ENCODE measurements at places on chromosomes 16 and 17.

- no peak for DNase-seq
Measured at GRCh38 chr17:74089869-74090464, 113.5 kb upstream of the RPL38 start.

- no peak for DNase-seq
Measured at GRCh38 chr17:48791128-48792032, 25.6 kb downstream of the TTLL6 start.

DNA sequence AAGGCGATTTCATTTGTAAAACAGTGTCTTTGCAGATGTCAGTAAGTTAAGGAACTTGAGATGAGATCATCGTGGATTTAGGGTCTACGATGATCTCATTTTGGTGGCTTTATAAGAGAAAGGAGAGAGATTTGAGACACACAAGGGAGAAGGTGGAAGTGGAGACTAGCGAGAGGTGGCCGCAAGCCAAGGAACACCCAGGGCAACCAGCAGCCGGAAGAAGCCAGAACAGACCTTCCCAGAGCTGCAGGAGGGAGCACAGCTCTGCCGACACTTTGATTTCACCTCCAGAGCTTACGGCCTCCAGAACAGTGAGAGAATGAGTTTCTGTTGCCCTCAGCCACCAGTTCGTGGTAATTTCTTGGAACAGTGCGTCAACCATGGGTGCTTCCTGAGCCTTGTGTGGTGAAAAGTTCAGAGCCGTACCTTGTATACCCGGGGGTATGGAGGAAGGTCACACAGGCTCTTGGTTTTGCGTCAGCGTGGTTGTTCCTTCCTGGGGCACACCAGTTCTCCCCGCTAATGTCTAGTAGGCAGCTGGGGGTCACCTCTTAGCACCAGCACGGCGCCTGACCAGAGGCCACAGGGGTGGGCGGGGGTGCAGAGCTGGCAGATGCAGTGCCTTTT is 12.9 kb upstream of the SEC14L1 start:
- DNase-seq, result peak; percentile 45

DNA sequence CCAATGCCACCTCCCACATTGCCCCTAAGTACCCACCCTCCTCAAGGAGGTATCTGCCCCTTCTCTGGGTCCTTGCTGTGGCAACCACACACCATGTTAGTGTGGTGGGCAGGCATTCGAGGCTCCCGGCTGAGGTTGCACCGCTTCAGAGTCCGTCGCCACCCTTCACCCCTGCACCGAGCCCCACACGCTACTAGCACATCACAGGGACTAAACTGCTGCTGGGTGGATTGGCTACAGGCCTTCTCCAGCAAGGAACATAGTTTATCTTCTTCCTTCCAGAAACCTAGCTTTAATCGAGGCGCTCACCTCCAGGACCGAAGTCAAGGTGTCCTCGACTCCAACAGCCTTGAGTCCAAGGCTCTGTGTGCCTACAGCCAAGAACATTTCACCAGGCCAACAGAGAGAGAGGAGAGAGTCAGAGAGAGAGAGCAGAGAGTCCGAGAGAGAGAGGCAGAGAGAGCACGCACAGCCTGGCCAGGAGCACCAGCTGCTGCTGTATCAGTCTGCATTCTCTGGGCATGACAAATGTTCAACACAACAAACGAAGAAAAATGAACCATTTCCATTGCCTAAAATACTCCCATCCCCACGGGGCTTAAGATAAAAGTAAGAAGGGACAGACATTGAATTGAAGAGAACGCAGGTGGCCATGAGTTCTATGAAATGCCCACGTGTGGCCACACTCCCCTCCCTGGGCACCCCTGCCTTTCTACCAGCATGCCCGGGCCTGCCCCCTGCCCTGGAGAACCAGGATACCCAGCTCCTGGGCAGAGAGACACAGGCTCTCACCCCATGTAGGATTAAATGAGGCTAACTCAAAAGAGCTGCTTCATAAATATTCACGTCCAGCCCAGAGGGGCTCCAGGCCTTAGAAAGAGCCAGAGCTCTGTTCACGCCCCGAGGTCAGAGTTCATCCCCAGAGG is 94.9 kb downstream of the RBFOX3 start:
- no peak for DNase-seq

- no peak for DNase-seq
Measured at GRCh38 chr16:81094771-81095251, 1.4 kb downstream of the GCSH start.

DNA sequence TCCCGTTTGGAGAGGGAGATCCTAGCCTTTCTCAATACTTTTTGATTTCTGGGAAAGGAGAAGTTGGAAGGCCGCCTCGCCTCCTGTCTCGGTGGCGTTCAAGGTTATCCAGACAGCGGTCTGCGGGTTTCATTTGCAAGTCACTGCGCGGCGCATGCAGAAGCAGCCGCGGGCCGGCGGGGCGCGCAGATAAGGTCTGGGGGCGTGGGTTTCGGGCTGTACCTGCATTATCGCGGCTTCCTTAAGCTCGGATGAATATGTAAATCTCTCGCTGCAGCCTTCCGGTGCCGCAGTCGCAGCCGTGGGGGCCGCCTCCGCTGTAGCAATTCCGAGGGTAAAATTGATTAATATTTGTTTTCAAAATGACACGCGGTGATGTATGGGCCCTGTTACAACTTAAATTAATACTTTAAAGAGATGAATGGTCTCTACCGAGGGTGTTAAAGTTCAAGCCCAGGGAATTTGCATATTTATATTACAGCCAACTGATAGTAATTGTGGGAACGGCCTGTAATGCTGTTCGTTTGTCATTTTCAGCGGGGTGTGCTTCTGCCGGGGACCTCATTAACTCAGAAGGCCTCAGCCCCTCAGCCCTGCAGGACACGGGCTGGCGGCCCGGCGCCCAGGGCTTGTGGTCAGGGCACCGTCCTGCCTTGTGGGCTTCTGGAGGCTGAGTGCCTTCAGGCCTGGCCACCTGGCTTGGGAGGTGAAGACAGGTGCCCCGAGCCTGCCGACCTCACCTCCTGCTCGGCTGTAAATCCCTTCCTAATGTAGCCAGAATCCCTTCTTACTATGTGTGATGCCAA is 99.4 kb downstream of the CYLD start:
- DNase-seq, result peak; percentile 6

- no peak for DNase-seq
Measured at GRCh38 chr17:14833201-14833785, 431.8 kb downstream of the PMP22 start.

GRCh38 chr16:82657239-82657638 is 30.5 kb downstream of the CDH13 start:
- DNase-seq, result no peak

DNA sequence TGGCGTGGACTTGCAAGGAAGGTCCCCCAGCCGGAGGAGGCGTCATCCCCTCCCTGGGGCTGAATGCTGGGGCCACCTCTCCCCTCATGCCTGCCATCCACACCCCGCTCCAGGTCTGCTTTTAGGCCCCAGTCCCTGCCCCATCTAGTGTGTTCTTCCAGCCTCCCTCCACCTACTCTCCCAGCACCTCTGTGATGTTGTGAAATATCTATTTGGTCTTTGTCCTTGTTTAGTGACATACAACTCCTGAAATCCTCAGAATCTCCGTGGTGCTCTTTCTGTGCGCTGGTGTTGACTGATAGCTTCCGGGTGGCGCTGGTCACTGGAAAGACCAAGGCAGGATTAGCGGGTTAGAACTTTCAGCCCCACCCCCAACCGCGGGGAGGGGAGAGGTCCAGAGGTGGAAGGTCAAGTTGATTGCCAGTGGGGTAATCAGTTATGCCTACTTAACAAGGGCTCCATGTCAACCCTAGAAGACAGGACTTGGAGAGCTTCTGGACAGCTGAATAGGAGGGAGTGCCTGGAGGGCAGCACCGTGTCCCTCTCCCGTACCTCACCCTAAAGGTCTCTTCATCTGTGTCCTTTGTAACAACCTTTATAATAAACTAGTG is 10.1 kb downstream of the TBC1D24 start:
- DNase-seq, result no peak

- no peak for DNase-seq
Measured at GRCh38 chr16:67857547-67858233, 10.2 kb upstream of the CENPT start.

- no peak for DNase-seq
Measured at GRCh38 chr16:68257251-68257905, 6.9 kb upstream of the SLC7A6 start.

DNA sequence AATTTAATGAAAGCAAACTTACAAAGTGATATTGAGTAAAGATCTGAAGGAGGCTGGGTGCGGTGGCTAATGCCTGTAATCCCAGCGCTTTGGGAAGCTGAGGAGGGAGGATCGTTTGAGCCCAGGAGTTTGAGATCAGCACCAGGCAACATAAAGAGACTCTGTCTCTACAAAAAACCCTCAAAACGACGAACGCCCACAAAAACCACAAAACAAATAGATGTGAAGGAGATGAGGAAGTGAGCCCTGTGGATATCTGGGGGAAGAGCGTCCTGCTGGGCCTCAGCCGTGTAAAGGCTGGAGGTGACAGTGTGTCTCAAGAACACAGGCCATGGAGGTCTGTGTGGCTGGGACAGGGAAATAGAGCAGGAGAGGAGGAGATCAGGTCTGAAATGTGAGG is 68.8 kb downstream of the ITFG1 start:
- DNase-seq, result no peak

- no peak for DNase-seq
Measured at GRCh38 chr17:55734128-55734781, 11.6 kb upstream of the TMEM100 start.

DNA sequence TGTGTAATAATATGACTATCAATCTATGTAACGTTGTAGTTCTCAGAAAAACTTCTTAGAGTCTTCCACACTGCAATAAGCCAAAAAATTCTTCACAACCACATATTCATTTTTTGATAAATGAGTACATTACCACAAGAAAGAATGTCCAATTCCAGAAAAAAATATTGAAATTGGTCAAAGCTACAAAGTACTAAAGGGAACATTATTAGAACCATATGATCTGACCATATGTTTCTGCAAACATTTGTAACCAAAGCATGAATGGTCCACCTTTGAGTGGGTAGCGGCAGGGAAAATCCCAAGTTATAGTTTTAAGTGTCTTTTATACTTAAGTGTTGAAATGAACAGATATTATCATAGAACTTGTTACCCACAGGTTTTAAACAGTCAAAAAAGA is 71.7 kb upstream of the NACA2 start:
- no peak for DNase-seq

DNA sequence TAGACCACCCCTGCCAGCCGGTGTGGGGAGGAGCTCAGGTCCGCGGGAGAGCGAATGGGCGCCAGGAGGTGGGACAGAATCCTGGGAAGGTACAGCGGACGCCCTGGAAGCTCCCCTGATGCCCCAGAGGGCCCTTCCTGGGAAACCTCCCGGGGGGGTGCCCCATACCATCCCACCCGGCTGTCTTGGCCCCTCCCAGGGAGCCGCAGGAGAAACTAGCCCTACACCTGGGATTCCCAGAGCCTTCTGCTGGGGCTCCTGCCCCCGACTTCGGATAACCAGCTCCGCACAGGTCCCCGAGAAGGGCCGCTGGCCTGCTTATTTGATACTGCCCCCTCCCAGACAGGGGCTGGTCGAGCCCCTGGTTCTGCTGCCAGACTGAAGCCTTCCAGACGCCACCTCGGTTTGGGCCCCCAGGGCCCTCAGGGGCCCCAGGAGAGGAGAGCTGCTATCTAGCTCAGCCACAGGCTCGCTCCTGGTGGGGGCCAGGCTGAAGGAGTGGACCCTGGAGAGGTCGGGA is 3.0 kb upstream of the CBX4 start:
- DNase-seq, result no peak

DNA sequence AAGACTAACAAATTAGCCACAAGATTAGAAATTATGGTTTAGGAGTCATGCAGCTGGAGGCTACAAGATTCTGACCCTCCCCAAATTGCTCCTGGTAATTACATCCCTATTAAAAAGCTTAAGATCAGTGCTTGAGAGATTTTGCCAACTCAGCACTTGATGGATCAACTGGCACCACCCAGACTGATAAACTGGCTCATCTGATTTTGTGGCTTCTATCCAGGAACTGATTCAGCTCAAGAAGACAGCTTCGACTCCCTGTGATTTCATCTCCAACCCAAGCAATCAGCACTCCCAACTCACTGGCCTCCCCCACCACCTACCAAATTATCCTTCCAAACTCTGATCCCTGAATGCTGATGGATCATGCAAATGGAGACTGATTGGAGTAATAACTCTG is 94.8 kb downstream of the TNFRSF13B start:
- no peak for DNase-seq

GRCh38 chr16:9929836-9930235 is 252.4 kb downstream of the GRIN2A start:
- no peak for DNase-seq

GRCh38 chr16:8458481-8459046 is 131.7 kb downstream of the TMEM114 start:
- DNase-seq, result no peak

GRCh38 chr16:2231016-2231931 is 5.0 kb upstream of the DNASE1L2 start:
- DNase-seq, result no peak

DNA sequence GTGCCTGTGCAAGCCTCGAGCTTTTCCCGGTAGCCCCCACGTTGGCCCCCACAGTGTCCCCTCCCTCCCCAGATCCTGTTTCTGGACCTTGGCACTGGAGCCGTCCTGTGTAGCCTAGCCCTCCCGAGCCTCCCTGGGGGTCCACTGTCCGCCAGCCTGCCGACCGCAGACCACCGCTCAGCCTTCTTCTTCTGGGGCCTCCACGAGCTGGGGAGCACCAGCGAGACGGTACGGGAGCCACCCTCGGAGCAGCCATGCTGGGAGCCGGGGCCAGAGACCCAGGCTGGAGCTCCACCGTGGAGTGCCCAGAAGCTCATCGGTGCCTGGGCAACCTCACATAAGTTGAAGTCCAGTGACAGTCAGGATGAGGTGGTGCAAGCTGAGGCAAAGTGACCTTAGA is 11.8 kb downstream of the RGS11 start:
- no peak for DNase-seq

DNA sequence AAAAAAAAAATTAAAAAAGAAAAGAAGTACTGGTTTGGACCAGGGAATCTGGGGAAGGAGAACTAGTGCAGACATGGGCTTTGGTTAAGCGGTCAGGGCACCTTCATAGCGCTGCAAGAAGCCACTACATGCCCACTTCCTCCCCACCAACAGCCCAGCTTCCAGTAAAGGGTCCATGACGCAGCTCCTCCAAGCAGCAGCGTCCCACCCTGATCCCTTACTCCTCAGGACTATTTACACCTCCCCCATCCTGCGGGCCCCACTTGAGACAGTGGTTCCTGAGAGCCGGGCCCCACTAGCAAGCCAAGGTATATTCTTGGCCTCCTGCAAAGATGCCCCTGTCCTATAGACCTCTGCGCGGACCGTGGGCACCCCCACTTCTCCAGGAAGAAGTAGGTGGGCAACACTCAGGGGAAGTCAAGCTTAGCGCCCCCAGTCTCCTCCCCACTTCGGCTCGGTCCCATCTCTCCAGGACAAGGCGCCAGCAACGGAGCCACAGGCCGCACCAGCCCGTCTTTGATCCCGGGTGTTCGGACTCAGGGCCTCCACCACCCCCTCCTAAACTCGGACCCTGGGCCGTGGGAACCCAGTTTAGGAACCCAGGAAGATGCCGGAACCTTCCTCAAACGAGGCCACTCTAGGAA is 913 bp upstream of the PRR14 start:
- DNase-seq, result no peak
